ENCODE measurements at places on chromosomes 13 and 19.

DNA sequence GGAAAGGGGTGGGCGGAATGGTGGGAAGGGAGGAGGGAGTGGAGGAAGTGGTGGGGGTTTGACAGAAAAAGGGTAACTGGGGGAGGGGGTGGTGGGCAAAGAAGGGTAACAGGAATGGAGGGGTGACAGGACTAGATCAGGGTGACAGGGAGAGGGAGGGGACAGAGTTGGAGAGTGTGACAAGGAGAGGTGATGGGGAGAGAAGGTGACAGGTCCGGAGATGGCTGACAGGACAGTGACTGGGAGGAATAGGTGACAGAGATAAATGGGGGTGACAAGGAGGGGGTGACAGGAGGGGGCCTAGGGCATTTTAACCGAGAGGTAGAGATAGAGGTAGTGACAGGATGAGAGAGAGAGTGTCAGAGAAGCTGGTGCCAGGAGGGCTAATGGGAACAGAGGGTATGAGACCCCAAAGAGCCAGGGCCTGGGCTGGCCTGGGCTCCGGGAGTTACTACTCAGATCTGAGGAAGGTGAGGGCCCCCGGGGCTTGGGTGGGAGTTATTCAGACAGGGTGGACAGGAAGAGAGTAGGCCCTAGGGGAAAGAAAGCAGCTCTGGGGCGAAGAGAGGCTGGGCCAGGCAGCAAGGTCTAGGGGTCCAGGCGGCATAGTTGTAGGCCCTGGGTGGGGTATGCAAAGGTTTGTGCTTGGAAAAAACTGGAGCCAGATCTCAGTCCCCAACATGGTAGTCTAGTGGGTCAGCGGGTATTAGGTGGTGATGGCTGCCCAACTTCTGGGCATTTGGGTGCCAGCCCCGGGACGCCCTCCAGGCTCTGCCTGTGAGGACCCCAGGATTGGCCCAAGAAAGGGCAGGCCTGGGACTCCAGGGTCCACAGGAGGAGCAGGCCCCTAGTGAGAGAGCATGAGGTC lies 660 bp downstream of the CIC start:
- no peak for DNase-seq

DNA sequence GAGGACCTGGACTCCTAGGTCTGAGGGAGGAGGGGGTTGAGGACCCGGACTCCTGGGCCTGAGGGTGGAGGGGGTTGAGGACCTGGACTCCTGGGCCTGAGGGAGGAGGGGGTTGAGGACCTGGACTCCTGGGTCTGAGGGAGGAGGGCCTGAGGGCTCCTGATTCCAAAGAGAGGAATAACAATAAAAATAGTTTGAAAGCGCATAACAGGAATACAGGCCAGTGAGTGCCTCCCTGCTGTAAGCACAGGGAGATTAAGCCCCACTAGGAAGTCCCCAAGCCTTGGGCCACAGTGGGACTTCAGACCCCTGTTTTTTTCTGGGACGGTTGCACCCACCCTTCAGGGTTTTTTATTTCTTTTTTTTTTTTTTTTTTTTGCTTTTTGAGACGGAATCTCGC lies 1.2 kb upstream of the SBK2 start:
- DNase-seq: no peak

DNA sequence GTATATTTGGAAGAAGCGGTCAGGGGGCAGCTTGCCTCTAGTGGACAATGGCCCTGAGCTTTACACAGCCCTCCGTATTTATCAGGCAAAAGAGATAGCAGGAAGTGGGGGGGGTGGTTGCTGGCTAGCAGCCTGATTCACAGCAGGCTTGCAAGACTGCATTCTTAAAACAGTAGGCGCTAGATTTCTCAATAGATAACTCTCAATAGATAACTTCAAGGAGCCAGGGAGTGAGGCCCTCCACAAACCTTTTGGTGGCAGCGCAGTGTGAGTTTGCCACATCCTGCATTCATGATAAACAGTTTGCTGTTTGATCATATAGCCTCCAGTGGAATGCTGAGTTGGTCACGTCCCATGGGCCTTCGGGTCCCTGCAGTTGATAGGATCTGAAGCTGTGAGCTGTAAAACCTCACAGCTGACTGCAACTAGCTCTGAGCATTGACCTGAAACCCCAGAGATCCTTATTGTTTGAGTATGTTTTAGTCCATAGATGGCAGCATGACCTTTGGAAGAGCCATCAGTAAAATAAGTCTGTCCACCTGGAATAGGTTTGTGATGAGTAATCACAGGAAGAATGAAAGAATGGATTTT lies 12.2 kb downstream of the FPR3 start:
- DNase-seq: peak; percentile 19

GRCh38 chr19:40801426-40802299 lies 2.7 kb downstream of the EGLN2 start:
- no peak for DNase-seq

Data from prostate gland (tissue), 2 donors.